ENCODE measurements at places on chromosomes 4 and X. TPM values are rescaled to one million over a fixed set of nuclear protein-coding genes. Genes with fewer than 3 reads are reported as not detected.

- H3K27ac ChIP-seq: no peak overlapping the region
- H3K27me3 ChIP-seq: no peaks in the 10 kb centered on the region
- no peak for DNase-seq
Measured at GRCh38 chr4:99359480-99360204, 7.1 kb upstream of the ADH1C start.

Gene TRIM61
- 1.7 TPM for total RNA-seq

- no peak for DNase-seq
- H3K4me3 ChIP-seq: no peak overlapping the region
- H3K4me1 ChIP-seq: no peaks in the 10 kb centered on the region
- H3K36me3 ChIP-seq: no peaks in the 10 kb centered on the region
- no peak overlapping the region for H3K27ac ChIP-seq
Measured at GRCh38 chrX:51215266-51215665, 117.4 kb upstream of the NUDT10 start.

- H3K27ac ChIP-seq: no peak overlapping the region
- no peak overlapping the region for H3K4me3 ChIP-seq
- no peaks in the 10 kb centered on the region for H3K4me1 ChIP-seq
- H3K27me3 ChIP-seq: no peaks in the 10 kb centered on the region
- no peaks in the 10 kb centered on the region for H3K36me3 ChIP-seq
Measured at GRCh38 chrX:34381241-34381640, 249.1 kb upstream of the FAM47A start.

Gene PNPLA4
- total RNA-seq: 5.6 TPM

Gene FAM236A
- total RNA-seq: not detected

Gene TET2
- total RNA-seq: 25.1 TPM

GRCh38 chrX:38664285-38664684 is 102.9 kb downstream of the TSPAN7 start:
- H3K4me1 ChIP-seq: peaks cover 16% of the 10 kb centered on the region
- no peak overlapping the region for H3K27ac ChIP-seq
- no peaks in the 10 kb centered on the region for H3K27me3 ChIP-seq

GRCh38 chr4:185997296-185997695 is 71.7 kb upstream of the TLR3 start:
- H3K27ac ChIP-seq: no peak overlapping the region
- H3K4me3 ChIP-seq: no peak overlapping the region
- no peaks in the 10 kb centered on the region for H3K4me1 ChIP-seq
- no peaks in the 10 kb centered on the region for H3K36me3 ChIP-seq
- H3K27me3 ChIP-seq: peaks cover 5% of the 10 kb centered on the region

- no peak overlapping the region for H3K4me3 ChIP-seq
- H3K27me3 ChIP-seq: no peaks in the 10 kb centered on the region
- H3K36me3 ChIP-seq: no peaks in the 10 kb centered on the region
- no peak overlapping the region for H3K27ac ChIP-seq
- H3K4me1 ChIP-seq: no peaks in the 10 kb centered on the region
Measured at GRCh38 chrX:30190426-30190825, 24.9 kb upstream of the MAGEB2 start.

- no peaks in the 10 kb centered on the region for H3K27me3 ChIP-seq
- H3K36me3 ChIP-seq: no peaks in the 10 kb centered on the region
- DNase-seq: no peak
- no peaks in the 10 kb centered on the region for H3K4me1 ChIP-seq
- H3K4me3 ChIP-seq: no peak overlapping the region
Measured at GRCh38 chr4:144591401-144591800, 54.6 kb upstream of the HHIP start.

GRCh38 chr4:133147921-133148689 is 989 bp upstream of the PCDH10 start:
- peak overlapping the region; percentile 55 for H3K27ac ChIP-seq
- H3K4me3 ChIP-seq: peak overlapping the region; percentile 6
- H3K36me3 ChIP-seq: peaks cover 3% of the 10 kb centered on the region
- no peak for DNase-seq

Gene RPL10
- 2,013 TPM for total RNA-seq

Gene ADRA2C
- total RNA-seq: not detected

DNA sequence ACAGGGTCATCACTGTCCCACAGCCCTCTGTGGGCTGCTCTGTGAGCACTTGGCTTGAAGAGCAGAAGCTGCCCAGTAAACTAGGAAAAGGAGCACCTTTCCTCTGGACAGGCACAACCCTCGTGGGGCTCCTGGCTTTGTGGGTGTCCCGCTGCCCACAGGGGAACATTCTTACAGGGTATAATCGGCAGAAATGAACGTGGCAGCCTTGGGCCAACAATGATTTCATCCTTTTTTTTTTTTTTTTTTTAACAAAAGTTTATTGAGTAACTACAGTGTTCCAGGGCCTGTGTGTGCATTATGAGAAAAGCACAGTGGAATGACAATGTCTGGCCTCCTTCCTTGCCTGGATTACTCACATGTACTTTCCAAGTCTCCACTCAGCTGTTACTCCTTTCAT is 197.2 kb downstream of the PDGFC start:
- H3K4me3 ChIP-seq: no peak overlapping the region
- no peak for DNase-seq
- no peaks in the 10 kb centered on the region for H3K36me3 ChIP-seq
- H3K4me1 ChIP-seq: no peaks in the 10 kb centered on the region
- no peak overlapping the region for H3K27ac ChIP-seq

Gene STPG2
- total RNA-seq: not detected

DNA sequence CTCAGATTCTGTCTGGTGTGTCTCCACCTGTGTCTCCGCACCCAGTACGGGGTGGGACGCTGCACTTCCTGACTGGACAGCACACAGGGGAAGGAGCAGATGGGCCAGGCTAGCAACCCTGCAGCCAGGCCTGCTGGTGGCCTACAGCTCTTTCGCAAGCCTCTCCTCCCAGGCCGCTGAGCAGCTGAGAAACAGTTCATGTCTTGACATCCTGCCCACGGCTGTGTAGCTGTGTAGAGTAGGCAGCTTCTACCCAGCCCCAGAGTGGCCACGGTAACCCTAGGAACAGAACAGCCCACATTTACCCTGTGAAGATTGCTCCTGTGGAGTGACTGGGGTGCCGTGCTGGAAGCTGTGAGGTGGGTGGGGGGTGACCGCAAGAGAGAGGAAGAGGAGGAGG is 38.9 kb downstream of the CCNQ start:
- no peak overlapping the region for H3K27ac ChIP-seq
- H3K4me3 ChIP-seq: no peak overlapping the region
- no peaks in the 10 kb centered on the region for H3K27me3 ChIP-seq
- no peaks in the 10 kb centered on the region for H3K4me1 ChIP-seq
- no peak for DNase-seq

- DNase-seq: no peak
- peak overlapping the region; percentile 18 for H3K4me3 ChIP-seq
- H3K36me3 ChIP-seq: no peaks in the 10 kb centered on the region
- H3K27ac ChIP-seq: no peak overlapping the region
Measured at GRCh38 chrX:68831405-68832100, 2.7 kb downstream of the EFNB1 start.

Gene CYSLTR1
- total RNA-seq: 2.1 TPM

- no peak for DNase-seq
- peaks cover 16% of the 10 kb centered on the region for H3K36me3 ChIP-seq
- no peaks in the 10 kb centered on the region for H3K27me3 ChIP-seq
- no peak overlapping the region for H3K4me3 ChIP-seq
- H3K4me1 ChIP-seq: peaks cover 12% of the 10 kb centered on the region
Measured at GRCh38 chr4:6049985-6050384, 31.8 kb upstream of the C4orf50 start.

Gene ODAPH
- total RNA-seq: 0.41 TPM

DNA sequence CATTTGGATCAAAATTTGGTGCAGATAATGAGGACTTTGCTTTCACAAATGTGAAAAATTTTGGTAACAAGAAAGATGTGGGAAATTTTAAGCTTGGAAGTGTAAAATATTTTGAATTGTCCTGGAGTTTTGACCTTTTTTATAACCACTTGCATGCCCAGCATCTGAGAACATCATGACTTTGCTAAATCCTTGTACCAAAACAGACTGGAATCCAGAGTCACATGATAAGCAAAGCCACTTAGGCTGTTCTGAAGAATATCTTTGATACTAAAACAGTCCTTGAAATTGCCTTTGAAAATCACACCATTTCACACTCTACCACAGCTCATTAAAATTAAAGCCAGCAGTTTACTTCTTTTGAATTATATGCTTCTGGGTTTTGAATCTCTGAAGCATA is 2.5 kb upstream of the PPM1K start:
- no peaks in the 10 kb centered on the region for H3K27me3 ChIP-seq
- H3K27ac ChIP-seq: no peak overlapping the region

GRCh38 chrX:10798041-10798440 is 177.7 kb upstream of the MID1 start:
- no peaks in the 10 kb centered on the region for H3K4me1 ChIP-seq
- no peaks in the 10 kb centered on the region for H3K27me3 ChIP-seq
- no peak overlapping the region for H3K4me3 ChIP-seq

Gene NAA11
- not detected for total RNA-seq

DNA sequence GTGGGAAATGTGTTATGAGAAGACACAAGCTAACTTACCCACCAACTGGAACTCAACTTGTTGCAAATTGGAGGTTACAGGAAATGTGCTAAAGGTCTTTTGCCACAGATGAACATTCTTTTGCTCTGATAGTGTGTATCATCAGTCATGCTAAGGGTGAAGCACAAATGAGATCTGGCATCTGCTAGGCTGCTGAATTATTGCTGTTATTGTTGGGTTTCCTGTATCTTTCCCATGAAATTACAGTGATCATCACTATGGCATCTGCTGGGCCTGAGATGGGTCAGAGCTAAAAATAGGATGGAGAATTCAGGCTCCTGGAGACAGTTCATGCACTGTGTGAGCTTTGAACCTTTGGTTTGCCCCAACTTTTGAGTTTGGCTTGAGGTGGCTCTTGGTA is 124.5 kb downstream of the NPNT start:
- H3K4me1 ChIP-seq: no peaks in the 10 kb centered on the region
- no peak overlapping the region for H3K27ac ChIP-seq
- no peak for DNase-seq
- H3K36me3 ChIP-seq: no peaks in the 10 kb centered on the region

DNA sequence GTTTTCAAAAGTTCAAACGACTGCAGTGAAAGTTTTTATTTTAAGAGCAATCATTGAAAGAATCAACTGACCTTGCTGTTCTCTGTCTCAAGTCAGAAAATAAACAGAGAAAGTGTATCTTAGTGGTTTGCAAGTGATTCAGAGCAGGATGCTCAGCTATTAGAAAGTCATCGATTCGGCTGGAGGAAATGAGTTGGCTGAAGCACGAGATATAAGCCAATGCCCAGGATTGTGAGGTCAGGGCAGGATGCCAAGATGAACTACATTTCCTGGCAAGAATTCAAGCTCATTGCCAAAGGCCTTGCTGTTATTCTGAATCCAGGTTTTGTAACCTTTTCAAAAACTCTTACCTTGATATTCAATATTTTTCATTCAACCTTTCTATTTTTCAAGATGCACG is 541.4 kb upstream of the BOD1L1 start:
- no peak overlapping the region for H3K27ac ChIP-seq
- H3K27me3 ChIP-seq: no peaks in the 10 kb centered on the region
- H3K4me1 ChIP-seq: no peaks in the 10 kb centered on the region
- H3K36me3 ChIP-seq: no peaks in the 10 kb centered on the region

- no peaks in the 10 kb centered on the region for H3K36me3 ChIP-seq
- peak; percentile 70 for DNase-seq
- no peak overlapping the region for H3K4me3 ChIP-seq
- H3K27ac ChIP-seq: no peak overlapping the region
Measured at GRCh38 chr4:4430492-4431195, 43.7 kb downstream of the NSG1 start.
